Airway epithelial cell (primary cell): ENCODE measurements at places on chromosomes 1 and 21. TPM values are rescaled to one million over a fixed set of nuclear protein-coding genes. Genes with fewer than 3 reads are reported as not detected.

OR6K3 gene
- total RNA-seq: not detected in 2 replicates

ARHGEF10L gene
- 16.5 and 19.6 TPM in 2 replicates for total RNA-seq

CDKN2C gene
- 4.5 and 6.4 TPM in 2 replicates for total RNA-seq

SDE2 gene
- total RNA-seq: 13.0 and 18.5 TPM in 2 replicates

EPHB2 gene
- total RNA-seq: 31.2 and 47.8 TPM in 2 replicates
